CD4-positive, alpha-beta T cell treated with Interleukin-1 beta for 1 hour (primary cell): ENCODE measurements at places on chromosomes 3 and 15.

GRCh38 chr3:12484198-12484982 is at the start of gene TSEN2:
Gene TSEN2, plus strand, starts transcription at chr3:12484480. Its CDS starts 5,321 bp downstream, at chr3:12489801.
- DNase-seq, result peak; percentile 96

GRCh38 chr3:186476044-186476468 is 68.1 kb downstream of the CRYGS start:
- no peak for DNase-seq

GRCh38 chr3:37607604-37608003 is 254.1 kb upstream of the CTDSPL start:
- DNase-seq, result no peak

GRCh38 chr3:149227591-149228268 is 6.1 kb upstream of the CP start:
- DNase-seq, result no peak

GRCh38 chr3:142417302-142417701 is 30.5 kb downstream of the XRN1 start:
- DNase-seq, result no peak
